Neuronal stem cell (in vitro differentiated cells): ENCODE measurements at places on chromosomes 6 and 20.

GRCh38 chr6:37878150-37878710 lies 58.7 kb downstream of the ZFAND3 start:
- DNase-seq, result no peak

- DNase-seq, result no peak
Observed at GRCh38 chr20:57238089-57238488, 28.4 kb downstream of the BMP7 start.

- no peak for DNase-seq
Observed at GRCh38 chr6:105591053-105591452, 188.2 kb upstream of the PREP start.

DNA sequence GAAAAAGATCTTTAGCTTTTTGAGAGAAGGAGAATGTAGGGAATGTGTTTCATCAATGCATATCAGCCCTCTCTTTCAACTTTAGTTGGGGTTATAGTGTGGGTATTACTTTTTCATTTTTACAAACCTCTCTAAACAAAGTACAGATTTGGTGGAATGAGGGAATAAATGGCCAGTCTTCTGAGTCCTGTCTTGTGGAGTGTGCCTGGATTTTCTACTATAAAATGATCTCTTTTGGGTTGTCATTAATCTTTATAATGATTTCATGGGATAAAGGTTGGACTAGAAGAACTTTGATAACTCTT lies 209.3 kb downstream of the RNF144B start:
- no peak for DNase-seq
